ENCODE measurements at places on chromosomes 13 and 19.

- no peaks in the 10 kb centered on the region for H3K4me1 ChIP-seq
- no peaks in the 10 kb centered on the region for H3K36me3 ChIP-seq
- no peak for DNase-seq
- no peak overlapping the region for H3K27ac ChIP-seq
- no peak overlapping the region for H3K4me3 ChIP-seq
Observed at GRCh38 chr19:16334411-16334810, 9.8 kb downstream of the KLF2 start.

- no peaks in the 10 kb centered on the region for H3K36me3 ChIP-seq
- no peaks in the 10 kb centered on the region for H3K27me3 ChIP-seq
- H3K4me1 ChIP-seq: no peaks in the 10 kb centered on the region
Observed at GRCh38 chr13:108828086-108828815, 198.8 kb downstream of the MYO16 start.

- peak overlapping the region; percentile 64 for H3K4me3 ChIP-seq
- peaks cover 3% of the 10 kb centered on the region for H3K4me1 ChIP-seq
- no peak for DNase-seq
- H3K27me3 ChIP-seq: no peaks in the 10 kb centered on the region
- H3K27ac ChIP-seq: no peak overlapping the region
Observed at GRCh38 chr19:51594774-51595109, 23.7 kb downstream of the ZNF175 start.

- H3K27me3 ChIP-seq: no peaks in the 10 kb centered on the region
- H3K36me3 ChIP-seq: no peaks in the 10 kb centered on the region
- DNase-seq: no peak
- no peaks in the 10 kb centered on the region for H3K4me1 ChIP-seq
Observed at GRCh38 chr19:28899703-28900102, 313.2 kb downstream of the UQCRFS1 start.

DNA sequence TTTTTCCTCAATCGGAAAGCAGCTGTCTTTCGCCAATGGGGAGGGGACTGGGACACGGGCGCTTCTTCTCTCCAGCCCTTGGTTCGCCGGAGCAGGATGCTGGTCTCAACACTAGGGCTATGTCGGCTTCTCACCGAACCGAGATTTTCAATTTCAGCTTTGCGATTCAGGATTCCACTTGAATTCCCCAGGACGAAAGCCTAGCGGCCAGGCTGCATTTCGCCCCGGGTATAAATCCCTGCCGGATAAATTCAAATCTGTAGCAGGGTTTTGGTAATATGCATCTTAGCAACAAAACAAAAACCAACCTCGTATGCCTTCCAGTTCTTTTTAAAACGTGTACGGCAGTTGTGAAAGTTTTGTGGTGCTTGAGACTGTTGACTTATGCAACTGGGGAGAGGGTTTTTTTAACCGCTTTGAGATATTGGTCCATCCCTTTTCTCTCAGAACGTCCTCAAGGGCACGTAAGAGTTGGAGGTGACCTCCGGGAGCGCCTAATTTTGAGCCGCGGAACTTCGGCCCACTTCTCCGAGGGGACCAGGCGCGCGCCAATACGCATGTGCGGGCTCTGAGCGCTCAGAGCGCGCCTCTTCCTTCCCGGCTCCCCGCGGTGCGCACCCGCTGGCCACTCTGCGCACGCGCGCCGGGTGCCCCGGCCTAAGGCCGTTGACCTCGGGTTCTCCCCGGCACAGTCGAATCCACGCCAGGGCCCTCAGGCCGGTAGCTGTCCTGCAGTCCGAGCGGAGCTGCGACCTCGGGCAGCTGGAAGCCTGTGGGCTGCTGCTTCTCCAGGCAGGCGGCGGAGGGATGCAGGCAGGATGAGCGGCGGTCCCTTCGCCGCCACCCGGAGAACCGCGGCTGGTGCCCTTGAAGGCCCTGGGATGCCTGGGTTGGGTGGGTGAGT lies 7.6 kb downstream of the POU4F1 start:
- no peak for DNase-seq
- peaks cover 60% of the 10 kb centered on the region for H3K27me3 ChIP-seq
- no peaks in the 10 kb centered on the region for H3K4me1 ChIP-seq
- H3K4me3 ChIP-seq: no peak overlapping the region
- H3K27ac ChIP-seq: no peak overlapping the region
- H3K36me3 ChIP-seq: no peaks in the 10 kb centered on the region

GRCh38 chr19:14305706-14306105 lies 75.5 kb upstream of the ADGRE5 start:
- no peaks in the 10 kb centered on the region for H3K36me3 ChIP-seq
- H3K4me3 ChIP-seq: no peak overlapping the region
- H3K27me3 ChIP-seq: no peaks in the 10 kb centered on the region
- no peak for DNase-seq

DNA sequence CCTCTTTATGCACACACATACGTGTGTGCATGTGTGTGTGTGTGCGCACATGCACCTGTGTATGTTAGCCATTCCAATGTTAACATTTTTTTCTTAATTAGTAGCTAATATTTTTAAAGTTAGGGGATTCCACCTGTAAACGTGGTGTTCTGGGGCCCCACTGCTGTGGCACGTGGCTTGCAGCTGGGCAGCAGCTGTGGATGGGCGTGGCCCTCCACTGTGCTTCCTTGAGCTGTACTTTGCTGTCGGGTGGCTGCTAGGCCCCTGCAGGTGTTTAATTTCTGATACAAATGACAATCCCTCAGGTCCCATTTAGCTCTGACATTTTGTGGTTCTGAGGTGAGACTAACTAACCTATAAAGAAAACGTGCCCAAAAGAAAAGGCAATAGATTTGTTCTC lies 58.9 kb upstream of the GJB6 start:
- H3K4me1 ChIP-seq: no peaks in the 10 kb centered on the region
- no peak overlapping the region for H3K4me3 ChIP-seq
- no peaks in the 10 kb centered on the region for H3K36me3 ChIP-seq
- DNase-seq: no peak
- H3K27ac ChIP-seq: no peak overlapping the region

GRCh38 chr19:10013834-10014618 lies 743 bp downstream of the RDH8 start:
- no peak for DNase-seq
- H3K27ac ChIP-seq: no peak overlapping the region
- peaks cover 16% of the 10 kb centered on the region for H3K27me3 ChIP-seq
- H3K4me3 ChIP-seq: no peak overlapping the region
- H3K4me1 ChIP-seq: no peaks in the 10 kb centered on the region

DNA sequence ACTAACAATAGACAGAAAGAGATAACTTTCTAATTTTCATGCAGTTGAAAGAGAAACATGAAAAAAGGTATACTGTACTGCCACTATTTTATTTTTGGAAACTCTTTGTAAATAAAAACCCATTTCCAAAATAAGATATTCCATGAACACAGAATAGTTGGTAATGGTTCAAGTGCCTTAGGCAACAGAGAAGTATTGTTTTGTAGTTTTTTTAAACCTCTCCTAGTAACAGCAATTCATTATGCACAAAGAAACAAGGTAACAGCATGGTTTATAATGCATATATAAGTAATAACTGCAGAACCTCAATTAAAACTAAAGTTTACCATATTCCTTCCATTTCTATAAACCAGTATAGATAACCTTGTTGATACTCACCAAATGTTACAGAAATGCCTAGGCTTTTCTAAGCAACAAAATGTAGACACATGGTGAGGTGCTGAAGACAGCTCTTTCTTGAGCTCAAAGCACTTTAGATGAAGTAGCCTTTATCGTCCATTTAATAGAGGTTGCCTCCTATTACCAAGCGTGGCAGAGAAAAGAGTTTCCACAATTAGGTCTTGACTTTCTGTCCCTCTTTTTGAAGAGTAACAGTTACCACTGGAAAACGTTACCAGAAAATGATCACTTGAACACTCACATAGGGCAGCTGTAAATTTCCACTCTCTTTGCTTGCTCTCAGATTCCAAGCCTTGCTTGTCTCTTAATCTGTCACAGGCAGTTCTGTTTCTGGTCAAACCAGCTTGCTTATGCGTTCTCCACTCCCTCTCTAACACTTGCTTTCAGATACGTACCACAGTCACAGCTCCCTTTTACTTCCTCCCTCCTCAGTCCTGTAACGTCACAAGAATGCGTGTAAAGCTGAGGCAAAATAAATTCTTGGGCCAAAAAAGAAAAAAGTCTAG lies 42.9 kb downstream of the CAB39L start:
- H3K4me3 ChIP-seq: peak overlapping the region; percentile 40
- peak; percentile 71 for DNase-seq
- H3K4me1 ChIP-seq: no peaks in the 10 kb centered on the region

DNA sequence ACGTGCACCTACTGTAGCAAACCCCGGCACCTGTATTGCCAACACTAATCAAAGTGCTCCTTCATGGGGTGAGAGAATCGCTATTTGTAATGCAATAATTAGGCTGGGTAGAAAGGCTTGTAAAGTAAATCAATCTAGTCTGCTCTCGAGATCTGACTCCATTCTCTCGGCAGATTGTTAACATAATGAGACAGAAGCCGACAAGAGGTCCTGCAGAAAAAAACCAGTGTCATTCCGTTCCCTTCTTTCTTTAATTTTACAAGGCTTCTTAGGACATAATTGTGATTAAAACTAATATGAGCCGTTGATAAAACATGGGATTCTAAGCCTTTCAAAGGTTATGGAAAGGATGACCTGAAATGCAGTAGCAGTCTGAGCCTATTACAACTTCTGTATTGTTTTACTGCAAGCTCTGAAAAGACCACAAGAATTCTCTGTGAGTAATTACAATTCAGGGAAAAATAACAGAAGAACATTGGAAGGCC lies 530.0 kb downstream of the PCDH9 start:
- H3K27ac ChIP-seq: no peak overlapping the region
- no peak for DNase-seq
- H3K36me3 ChIP-seq: no peaks in the 10 kb centered on the region
- H3K4me3 ChIP-seq: no peak overlapping the region

GRCh38 chr13:96982672-96983071 lies 11.6 kb downstream of the OXGR1 start:
- H3K4me1 ChIP-seq: no peaks in the 10 kb centered on the region
- no peaks in the 10 kb centered on the region for H3K27me3 ChIP-seq
- H3K36me3 ChIP-seq: no peaks in the 10 kb centered on the region
- H3K4me3 ChIP-seq: no peak overlapping the region
- no peak overlapping the region for H3K27ac ChIP-seq
- DNase-seq: no peak

DNA sequence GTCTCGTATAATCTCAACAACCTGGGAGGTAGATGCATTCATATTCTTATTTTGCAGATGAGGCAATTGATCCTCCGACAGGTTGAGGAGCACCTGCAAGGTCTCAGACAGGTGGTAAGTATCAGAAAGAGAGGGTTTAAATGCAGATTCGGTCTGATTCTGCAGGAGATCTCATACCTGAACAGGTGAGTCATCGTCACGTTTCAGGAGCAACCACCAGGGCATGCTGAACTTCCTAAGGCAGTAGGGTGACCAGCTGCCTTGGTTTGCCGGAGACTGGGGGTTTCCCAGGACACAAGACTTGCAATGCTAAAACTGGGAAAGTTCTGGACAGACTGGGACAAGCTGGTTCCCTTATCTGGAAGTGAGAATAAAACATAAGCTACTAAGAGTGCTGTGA lies 68.8 kb upstream of the TSHZ3 start:
- no peak overlapping the region for H3K4me3 ChIP-seq
- no peaks in the 10 kb centered on the region for H3K36me3 ChIP-seq
- H3K27me3 ChIP-seq: no peaks in the 10 kb centered on the region
- no peak overlapping the region for H3K27ac ChIP-seq
- no peak for DNase-seq

DNA sequence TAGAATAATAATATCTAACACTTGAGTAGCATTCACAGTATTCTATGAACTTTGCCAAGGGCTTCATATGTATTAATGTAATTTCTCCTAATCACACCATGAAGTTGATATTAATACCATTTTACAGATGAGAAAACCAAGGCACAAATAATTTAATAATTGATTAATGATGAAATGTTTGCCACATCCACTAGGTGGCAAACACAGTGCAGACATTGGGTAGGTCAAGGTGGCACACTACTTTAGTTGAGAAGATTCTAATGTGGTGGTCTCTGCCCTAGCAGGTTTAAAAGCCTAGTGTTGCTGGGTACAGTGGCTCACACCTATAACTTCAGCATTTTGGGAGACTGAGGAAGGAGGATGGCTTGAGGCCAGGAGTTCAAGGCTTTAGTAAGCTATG lies 412.4 kb downstream of the SUCLA2 start:
- no peaks in the 10 kb centered on the region for H3K36me3 ChIP-seq
- H3K27me3 ChIP-seq: no peaks in the 10 kb centered on the region
- no peak overlapping the region for H3K4me3 ChIP-seq
- no peaks in the 10 kb centered on the region for H3K4me1 ChIP-seq
- no peak for DNase-seq

GRCh38 chr19:2524840-2525723 lies 49.2 kb downstream of the GADD45B start:
- peak overlapping the region; percentile 56 for H3K27ac ChIP-seq
- no peak overlapping the region for H3K4me3 ChIP-seq
- peaks cover 13% of the 10 kb centered on the region for H3K4me1 ChIP-seq
- no peak for DNase-seq
- H3K27me3 ChIP-seq: no peaks in the 10 kb centered on the region

- H3K27me3 ChIP-seq: no peaks in the 10 kb centered on the region
- H3K27ac ChIP-seq: peak overlapping the region; percentile 83
- DNase-seq: no peak
- H3K4me3 ChIP-seq: peak overlapping the region; percentile 69
- H3K36me3 ChIP-seq: no peaks in the 10 kb centered on the region
Observed at GRCh38 chr19:40689339-40690049, 957 bp downstream of the NUMBL start.

DNA sequence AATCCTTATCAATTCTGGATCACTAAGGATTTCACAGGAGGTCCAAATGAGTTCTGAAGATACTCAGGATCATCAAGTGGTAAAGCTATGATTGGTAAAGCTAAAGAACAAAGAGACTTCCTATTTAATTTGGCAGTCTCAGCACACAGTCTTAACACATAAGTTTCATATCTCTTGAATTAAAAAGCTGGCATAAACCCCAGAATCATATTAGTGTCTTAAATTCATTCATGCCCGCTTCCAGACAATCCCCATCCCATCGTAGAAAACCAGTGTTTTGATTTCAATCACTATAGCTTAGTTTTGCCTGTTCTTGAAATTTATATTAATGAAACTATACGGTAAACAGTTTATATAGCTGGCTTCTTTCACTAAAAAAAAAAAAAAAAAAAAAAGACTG lies 278.7 kb downstream of the DIAPH3 start:
- no peak overlapping the region for H3K4me3 ChIP-seq
- no peak for DNase-seq
- no peaks in the 10 kb centered on the region for H3K36me3 ChIP-seq
- no peak overlapping the region for H3K27ac ChIP-seq

- H3K36me3 ChIP-seq: no peaks in the 10 kb centered on the region
- no peak overlapping the region for H3K27ac ChIP-seq
- no peaks in the 10 kb centered on the region for H3K4me1 ChIP-seq
- no peak for DNase-seq
Observed at GRCh38 chr13:97631158-97631557, 197.2 kb downstream of the RAP2A start.

DNA sequence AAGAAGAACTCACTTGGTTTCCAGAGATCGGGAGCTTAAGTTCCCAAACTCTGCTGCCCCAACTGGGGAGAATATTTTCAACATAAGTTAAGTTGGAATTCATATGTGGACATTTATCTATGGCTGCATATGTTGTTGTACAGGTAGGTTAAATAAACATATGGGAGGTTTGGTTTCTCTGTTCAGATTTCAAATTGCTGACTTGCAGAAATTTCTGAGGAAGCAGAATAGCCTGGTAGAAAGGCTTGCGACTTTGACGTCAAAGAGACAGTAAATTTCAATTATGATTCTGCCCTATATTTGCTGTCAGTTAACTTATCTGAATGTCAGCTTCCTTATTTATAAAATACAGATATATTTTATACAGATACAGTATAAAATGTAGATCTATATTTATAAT lies 40.0 kb upstream of the TPP2 start:
- DNase-seq: no peak
- H3K4me1 ChIP-seq: no peaks in the 10 kb centered on the region
- no peaks in the 10 kb centered on the region for H3K27me3 ChIP-seq
- H3K36me3 ChIP-seq: no peaks in the 10 kb centered on the region
- no peak overlapping the region for H3K27ac ChIP-seq
- no peak overlapping the region for H3K4me3 ChIP-seq
